Pulmonary artery endothelial cell (primary cell): ENCODE measurements at places on chromosomes 1 and 21.

- DNase-seq, result no peak
These were observed 135.7 kb downstream of the CTH start for GRCh38 chr1:70546726-70547125.

- no peak for DNase-seq
These were observed 23.5 kb downstream of the CASP9 start for GRCh38 chr1:15500184-15501178.

- no peak for DNase-seq
These were observed 226.5 kb downstream of the SDCCAG8 start for GRCh38 chr1:243482141-243483022.

DNA sequence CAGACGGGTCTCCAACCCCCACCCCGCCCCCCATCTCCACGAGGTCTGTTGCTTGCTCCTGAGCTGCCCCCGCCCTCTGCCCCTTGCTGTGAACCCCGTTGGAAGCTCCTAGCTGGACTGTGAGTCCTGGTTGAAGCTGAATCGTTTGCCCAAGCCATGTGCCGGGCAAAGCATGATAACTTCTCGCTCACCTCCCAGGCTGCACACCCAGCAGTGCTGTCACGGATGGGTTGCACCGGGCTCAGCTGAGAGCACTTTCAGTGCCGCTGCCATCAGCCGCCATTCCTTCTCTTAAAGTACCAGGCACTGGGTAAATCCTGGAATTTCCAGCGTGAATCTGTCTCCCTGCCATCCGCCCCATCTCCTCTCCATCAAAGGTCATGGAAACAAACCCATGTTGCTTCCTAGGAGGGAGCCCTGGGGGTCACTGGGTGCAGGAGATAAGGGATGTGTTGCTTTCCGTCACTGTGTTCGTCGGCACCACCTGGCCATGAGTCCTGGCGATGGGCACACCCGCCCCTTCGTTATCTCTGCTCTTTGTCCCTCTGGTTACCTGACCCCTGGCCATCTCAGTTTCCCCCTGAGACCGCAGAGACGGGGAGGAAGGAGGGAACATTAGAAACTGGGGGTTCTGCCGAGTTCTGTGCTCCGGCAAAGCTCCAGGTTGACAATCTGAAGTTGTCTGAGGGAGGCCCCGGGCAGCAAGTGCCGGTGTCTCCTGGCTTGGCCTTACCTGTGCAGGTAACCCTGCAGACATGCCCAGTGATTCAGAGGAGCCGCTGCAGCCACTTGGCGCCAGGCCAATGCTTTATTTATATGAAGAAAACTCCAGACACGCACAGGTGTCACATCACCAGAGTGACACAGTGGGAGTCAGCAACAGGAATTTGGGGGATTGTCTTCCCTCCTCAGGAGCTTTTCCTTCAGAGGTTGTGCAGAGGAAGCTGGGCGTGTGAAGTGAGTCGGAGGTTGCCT is 2.7 kb downstream of the PDE9A start:
- DNase-seq, result no peak
